ENCODE measurements at places on chromosomes 2 and 18.

DNA sequence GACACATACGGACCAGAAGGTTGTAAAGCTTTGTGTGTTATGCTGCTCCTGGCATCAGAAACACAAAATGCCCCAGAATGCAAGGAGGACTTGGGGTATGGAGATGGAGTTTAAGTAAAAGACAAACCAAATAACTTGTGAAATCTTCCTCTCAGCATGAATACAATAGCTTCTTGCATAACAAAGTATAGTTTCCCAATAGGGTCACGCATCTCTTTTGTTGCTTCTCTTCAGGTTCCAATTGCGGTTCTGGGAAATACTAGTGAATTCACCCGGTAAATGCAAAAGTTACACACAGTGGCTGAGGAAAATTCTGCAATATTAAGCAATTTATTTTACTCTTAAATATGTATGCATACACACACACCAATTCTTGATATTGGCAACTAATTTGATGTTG is 339.2 kb upstream of the EPHA4 start:
- DNase-seq, result no peak

- no peak for DNase-seq
Measured at GRCh38 chr2:168241208-168241607, 6.2 kb downstream of the STK39 start.

DNA sequence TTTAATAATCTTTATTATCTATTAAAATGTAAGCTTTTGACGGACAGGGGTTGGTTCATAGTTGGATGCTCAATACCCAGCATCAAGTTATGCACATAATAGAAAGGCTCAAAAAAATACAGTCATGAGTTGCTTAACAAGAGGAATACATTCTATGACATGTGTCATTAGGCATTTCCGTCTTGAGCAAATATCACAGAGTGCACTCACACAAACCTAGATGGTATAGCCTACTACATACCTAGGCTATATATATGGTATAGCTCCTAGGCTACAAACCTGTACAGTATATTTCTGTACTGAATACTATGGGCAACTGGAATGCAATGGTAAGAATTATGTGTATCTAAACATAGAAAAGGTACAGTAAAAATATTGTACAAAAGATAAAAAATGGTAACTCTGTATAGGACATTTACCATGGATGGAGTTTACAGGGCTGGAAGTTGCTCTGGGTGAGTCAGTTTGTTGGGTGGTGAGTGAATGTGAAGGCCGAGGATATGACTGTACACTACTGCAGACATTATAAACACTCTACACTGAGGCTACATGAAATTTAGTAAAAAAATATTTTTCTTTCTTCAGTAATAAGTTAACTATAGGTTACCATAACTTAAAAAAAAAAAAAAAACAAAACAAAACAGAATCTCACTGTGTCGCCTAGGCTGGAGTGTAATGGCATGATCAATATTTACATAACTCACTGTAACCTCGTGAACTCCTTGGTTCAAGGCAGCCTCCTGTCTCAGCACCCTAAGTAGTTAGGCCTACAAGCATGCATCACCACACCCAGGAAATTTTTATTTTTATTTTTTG is 201.2 kb downstream of the NBAS start:
- DNase-seq, result peak; percentile 12

GRCh38 chr18:37261246-37261840 is 304.3 kb downstream of the CELF4 start:
- DNase-seq, result no peak

GRCh38 chr18:55856229-55856628 is 268.2 kb upstream of the TCF4 start:
- peak; percentile 46 for DNase-seq

DNA sequence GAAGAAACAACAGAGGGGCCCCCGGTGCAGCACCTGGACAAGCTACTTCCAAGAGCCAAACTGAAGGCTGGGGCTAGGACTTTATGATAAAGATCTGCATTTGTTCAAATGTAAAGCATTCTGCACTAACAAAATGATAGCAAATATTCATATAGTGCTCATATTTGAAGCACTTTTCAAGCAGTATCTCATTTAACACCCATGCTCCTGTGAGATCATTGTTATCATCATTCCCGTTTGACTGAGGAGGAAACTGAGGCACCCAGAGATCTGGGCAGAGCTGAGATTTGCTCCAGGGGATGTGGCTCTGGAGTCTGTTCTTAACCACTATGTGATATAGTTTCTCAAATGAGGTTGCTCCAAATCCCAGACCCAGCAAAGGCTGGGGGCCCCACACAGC is 9.8 kb downstream of the KCTD1 start:
- no peak for DNase-seq

DNA sequence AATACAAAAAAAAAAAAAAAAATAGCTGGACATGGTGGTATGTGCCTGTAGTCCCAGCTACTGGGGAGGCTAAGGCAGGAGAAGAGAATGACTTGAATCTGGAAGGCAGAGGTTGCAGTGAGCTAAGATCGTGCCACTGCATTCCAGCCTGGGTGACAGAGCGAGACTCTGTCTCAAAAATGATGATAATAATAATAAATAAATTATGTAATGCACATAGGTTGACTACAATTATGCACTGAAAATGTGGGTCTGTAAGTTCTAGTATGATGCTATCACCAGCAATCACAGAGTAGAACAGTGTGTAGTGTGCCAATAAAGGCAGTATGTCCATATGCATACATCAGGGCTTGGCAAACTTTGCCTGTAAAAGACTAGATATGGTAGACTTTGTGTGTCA is 55.6 kb upstream of the MYCN start:
- no peak for DNase-seq
